ENCODE measurements at places on chromosomes 12 and 14. TPM values are rescaled to one million over a fixed set of nuclear protein-coding genes. Genes with fewer than 3 reads are reported as not detected.

FOXN4 gene
- total RNA-seq: not detected

KRT79 gene
- total RNA-seq: not detected

NCOR2 gene
- total RNA-seq: 72.8 TPM

CIROP gene
- not detected for total RNA-seq

SRRM4 gene
- not detected for total RNA-seq

BMP4 gene
- total RNA-seq: 0.16 TPM

TAS2R46 gene
- 1.8 TPM for total RNA-seq

TSPAN19 gene
- not detected for total RNA-seq

LRRC10 gene
- total RNA-seq: not detected

CACNA2D4 gene
- total RNA-seq: 13.7 TPM

ANKS1B gene
- total RNA-seq: 1.8 TPM

HHIPL1 gene
- 0.19 TPM for total RNA-seq

PLEKHG3 gene
- total RNA-seq: 19.2 TPM

CCDC175 gene
- total RNA-seq: not detected

TTC9 gene
- total RNA-seq: 8.0 TPM

SCFD1 gene
- 70.7 TPM for total RNA-seq

AQP5 gene
- total RNA-seq: not detected

KRT3 gene
- not detected for total RNA-seq

SLC4A8 gene
- 8.0 TPM for total RNA-seq

CLEC6A gene
- not detected for total RNA-seq

GUCY2C gene
- not detected for total RNA-seq

ERP27 gene
- total RNA-seq: 5.2 TPM

ADAM21 gene
- not detected for total RNA-seq

ZNF891 gene
- 2.4 TPM for total RNA-seq

SMCO2 gene
- 0.41 TPM for total RNA-seq

KIAA0586 gene
- 40.6 TPM for total RNA-seq

DBX2 gene
- not detected for total RNA-seq

DPF3 gene
- 0.13 TPM for total RNA-seq

AMIGO2 gene
- total RNA-seq: 11.7 TPM

NRIP2 gene
- not detected for total RNA-seq

KRT72 gene
- not detected for total RNA-seq

NAV3 gene
- not detected for total RNA-seq

ANKRD33 gene
- not detected for total RNA-seq

SMIM41 gene
- total RNA-seq: not detected

LRP1-AS gene
- total RNA-seq: not detected

TTC6 gene
- total RNA-seq: not detected

SIX6 gene
- not detected for total RNA-seq

DYRK4 gene
- total RNA-seq: 22.0 TPM

MORN3 gene
- total RNA-seq: 1.4 TPM

TAPBPL gene
- 24.1 TPM for total RNA-seq

NOS1 gene
- total RNA-seq: not detected

KRT7 gene
- 12.5 TPM for total RNA-seq

COQ10A gene
- total RNA-seq: 5.3 TPM

KRT73 gene
- total RNA-seq: not detected

HOXC6 gene
- not detected for total RNA-seq

LMNTD1 gene
- not detected for total RNA-seq

TEAD4 gene
- total RNA-seq: 3.1 TPM

AICDA gene
- not detected for total RNA-seq

All from activated T-helper 17 cell treated with anti-CD3 and anti-CD28 coated beads, Interleukin-2, amount 50 U/mL, for 72 hours (primary cell).